A549 treated with DMSO at 1 μM for 4 hours (cell line): ENCODE measurements at places on chromosomes 7 and 10. TPM values are rescaled to one million over a fixed set of nuclear protein-coding genes. Genes with fewer than 3 reads are reported as not detected.

Gene CYP2C19
- not detected in 5 replicates for total RNA-seq

Gene ADCY1
- total RNA-seq: 1.9 to 3.4 TPM (median 2.4 TPM) in 5 replicates

Gene CDK14
- total RNA-seq: 0.08 to 0.37 TPM (median 0.31 TPM) in 5 replicates

Gene MYO1G
- 0.07 to 0.13 TPM (median 0.09 TPM) in 5 replicates for total RNA-seq

Gene OGDHL
- total RNA-seq: 0.15 to 0.42 TPM (median 0.22 TPM) in 5 replicates

Gene SPOCK2
- 0.19 to 0.52 TPM (median 0.37 TPM) in 5 replicates for total RNA-seq

Gene TDRD1
- total RNA-seq: not detected in 5 replicates

Gene CYP17A1
- not detected in 5 replicates for total RNA-seq

Gene STRA8
- not detected in 5 replicates for total RNA-seq

Gene CAV2
- total RNA-seq: 147 to 203 TPM (median 168 TPM) in 5 replicates

Gene SND1
- total RNA-seq: 111 to 120 TPM (median 111 TPM) in 5 replicates
